ENCODE measurements at places on chromosomes 7 and 10. TPM values are rescaled to one million over a fixed set of nuclear protein-coding genes. Genes with fewer than 3 reads are reported as not detected.
A peak's percentile ranks its signal among the peaks of the same experiment; 100 is the strongest.

The NUDCD3 gene
- 35.4 TPM for total RNA-seq

- H3K4me3 ChIP-seq = no peak overlapping the region
- peaks cover 7% of the 10 kb centered on the region for H3K4me1 ChIP-seq
- H3K27me3 ChIP-seq = no peaks in the 10 kb centered on the region
- no peak overlapping the region for H3K27ac ChIP-seq
- no peaks in the 10 kb centered on the region for H3K36me3 ChIP-seq
Observed at GRCh38 chr7:44633254-44634186, 27.1 kb downstream of the OGDH start.

DNA sequence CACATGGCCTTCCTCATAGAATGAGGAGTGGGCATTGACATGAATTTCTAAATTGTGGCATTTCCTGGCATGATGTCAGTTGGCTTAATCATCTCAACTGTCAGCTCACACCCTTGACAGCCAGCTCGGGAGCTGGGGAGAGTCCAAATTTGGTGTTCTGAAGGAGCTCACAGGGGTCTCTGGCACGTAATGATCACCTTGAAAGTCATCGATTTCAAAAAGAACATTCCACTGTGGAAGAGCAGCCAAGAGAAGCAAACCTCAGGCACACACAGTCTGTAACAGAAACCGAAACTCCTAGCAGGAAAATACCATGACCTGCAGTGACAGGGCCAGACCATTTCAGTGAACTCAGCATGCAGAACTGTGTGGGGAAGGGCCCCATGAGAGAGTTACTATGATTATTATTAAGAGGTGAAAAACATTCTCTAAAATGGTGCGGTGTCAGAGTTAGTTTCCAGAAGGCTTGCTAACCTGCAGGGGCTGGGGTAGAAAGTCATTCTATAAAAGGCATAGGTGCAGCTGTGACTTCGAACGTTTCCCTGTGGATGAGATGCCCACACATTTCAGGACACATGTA is 26.4 kb upstream of the KLF6 start:
- H3K4me3 ChIP-seq = no peak overlapping the region
- H3K4me1 ChIP-seq = no peaks in the 10 kb centered on the region

DNA sequence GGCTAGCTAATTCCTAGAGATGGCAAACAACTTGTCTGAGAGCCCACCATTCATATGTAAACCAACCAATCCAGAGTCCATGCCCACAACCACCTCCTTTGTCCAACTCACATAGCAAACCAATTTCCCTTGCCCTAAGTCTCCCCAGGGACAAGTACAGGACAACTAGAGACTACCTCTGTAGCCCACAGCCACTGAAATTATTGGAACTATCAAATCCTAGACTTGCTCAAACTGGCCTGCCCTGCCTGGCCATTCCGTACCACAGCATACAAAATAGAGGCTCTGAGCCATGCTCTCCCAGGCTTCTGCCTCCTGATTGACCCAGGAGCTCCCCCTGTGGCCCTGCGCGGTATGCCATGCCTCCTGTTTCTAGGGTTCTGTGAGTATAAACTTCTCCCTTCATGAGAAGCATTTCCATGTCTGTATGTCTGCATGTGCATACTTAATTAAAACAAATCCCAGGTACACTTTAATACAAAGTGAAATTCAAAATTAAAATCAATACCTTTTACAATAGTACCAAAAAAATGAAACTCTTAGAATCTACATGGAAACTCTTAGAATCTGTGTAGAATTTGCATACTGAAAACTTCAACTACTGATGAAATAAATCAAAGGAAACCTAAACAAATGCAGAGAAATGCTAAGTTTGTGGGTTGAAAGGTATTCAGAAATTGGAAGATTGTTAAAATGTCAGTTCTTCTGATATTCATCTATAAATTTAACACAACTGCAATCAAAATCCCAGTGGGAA is 4.0 kb upstream of the HECW1 start:
- peaks cover 6% of the 10 kb centered on the region for H3K4me1 ChIP-seq
- H3K27me3 ChIP-seq = peaks cover 28% of the 10 kb centered on the region
- peak; percentile 85 for DNase-seq

The PNLIP gene
- total RNA-seq = not detected

DNA sequence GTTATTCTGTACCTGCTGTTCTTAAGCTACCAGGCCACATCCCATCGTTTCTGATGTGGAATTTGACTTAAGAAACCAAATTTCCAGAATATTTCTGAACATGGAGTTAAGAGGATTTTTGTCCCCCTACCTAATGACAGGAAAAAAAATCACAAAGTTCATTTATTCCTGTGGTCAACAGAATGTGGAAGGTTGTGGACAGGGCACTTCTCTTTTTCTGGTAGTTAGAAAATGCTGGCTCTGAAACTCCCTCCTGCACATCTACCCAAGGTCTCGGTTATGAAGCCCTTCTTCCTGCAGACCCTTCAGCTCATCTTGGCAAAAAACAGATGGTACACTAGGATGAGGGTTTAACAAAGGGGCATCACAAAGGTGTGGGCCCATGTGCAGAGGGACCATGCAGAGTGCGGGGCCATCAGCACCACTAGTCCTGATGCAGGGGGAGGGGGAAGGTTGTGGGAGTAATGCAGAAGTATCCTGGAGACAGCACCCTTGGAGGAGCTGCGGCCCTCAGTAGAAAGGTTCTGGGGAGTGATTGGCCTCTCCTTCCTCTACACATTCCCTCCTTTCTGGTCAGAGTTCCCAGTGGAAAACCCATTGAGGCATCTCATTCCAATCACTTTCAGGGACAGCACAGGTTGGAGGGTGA is 9.8 kb downstream of the ALOX5 start:
- no peak overlapping the region for H3K27ac ChIP-seq
- no peaks in the 10 kb centered on the region for H3K27me3 ChIP-seq
- no peak for DNase-seq

The ARMC3 gene
- total RNA-seq = 0.46 TPM

DNA sequence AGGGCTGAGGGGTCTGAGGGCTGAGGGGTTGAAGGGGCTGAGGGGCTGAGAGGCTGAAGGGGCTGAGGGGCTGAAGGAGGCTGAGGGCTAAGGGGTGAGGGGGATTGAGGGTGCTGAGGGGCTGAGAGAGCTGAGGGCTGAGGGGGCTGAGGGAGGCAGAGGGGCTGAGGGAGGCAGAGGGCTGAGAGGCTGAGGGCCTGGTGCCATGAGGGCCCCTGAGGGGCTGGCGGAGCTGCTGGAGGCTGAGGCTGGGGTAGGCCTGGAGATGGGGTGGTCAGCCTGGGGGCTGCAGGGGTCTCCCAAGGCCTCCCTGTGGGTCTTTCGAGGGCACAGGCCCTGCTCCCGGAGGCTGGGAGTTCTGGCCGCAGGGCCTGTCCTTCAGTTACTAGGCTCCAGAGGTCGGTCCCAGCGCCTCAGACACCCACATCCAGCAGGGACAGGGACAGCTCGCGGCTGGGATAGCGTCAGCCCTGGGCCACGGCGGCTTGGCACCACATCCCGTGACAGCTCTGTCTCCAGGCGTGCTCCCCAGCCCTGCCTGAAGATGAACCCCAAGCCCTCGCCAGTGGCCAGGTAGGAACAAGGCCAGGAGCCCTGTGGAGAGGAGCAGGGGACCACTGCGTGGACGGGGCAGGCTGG is 16.9 kb downstream of the MYO1G start:
- H3K4me3 ChIP-seq = peak overlapping the region; percentile 36
- no peaks in the 10 kb centered on the region for H3K4me1 ChIP-seq
- H3K27me3 ChIP-seq = peaks cover 51% of the 10 kb centered on the region
- no peak for DNase-seq

DNA sequence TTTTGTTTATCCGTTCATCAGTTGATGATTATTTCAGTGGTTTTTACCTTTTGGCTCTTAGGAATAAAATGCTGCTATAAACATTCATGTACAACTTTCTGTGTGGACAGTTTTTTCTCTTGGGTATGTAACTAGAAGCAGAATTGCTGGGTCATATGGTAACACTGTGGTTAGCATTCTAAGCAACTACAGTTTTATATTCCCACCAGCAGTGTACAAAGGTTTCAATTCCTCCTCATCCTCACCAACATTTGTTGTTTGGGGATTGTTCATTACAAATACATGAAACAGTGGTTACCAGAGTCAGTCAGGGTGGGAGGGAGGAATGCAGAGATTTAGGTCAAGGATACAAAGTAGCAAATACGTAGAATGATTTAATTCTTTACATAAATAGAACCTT is 97.0 kb downstream of the NPSR1 start:
- no peaks in the 10 kb centered on the region for H3K36me3 ChIP-seq
- H3K27ac ChIP-seq = no peak overlapping the region
- DNase-seq = no peak
- H3K4me3 ChIP-seq = no peak overlapping the region

The OTUD1 gene
- 5.4 TPM for total RNA-seq

DNA sequence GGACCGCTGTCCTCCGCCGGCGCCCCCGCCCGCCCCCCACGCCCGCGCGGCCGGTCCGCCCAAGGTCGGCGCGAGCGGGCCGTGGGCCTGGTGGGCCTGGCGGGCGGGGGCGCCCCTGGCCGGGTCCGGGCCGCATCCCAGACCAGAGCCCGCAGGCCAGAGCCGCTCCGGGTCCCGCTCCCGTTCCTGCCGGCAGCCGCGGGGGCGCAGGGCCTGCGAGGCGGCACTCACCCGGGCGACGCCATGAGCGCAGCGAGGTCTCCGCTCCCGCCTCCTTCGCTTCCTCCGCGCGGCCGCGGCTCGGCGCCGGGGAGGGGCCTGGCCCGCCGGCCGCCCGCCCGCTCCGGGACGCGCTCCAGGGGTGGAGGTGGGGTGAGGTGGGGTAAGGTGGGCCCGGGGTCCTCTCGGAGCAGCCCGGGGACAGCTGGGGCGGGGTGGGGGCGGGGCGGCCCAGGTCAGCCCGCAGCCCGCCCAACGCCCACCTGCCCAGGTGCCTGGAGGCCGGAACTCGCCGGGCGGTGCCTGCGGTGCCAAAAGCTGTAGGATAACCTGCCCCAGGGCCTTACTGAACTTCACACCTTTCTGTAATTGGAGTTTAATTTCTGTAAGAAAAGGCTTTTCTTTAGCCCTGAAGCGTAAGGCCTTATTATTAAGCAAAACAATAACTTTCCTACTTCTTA is at the start of gene URGCP:
Gene URGCP, minus strand, starts transcription at position 266 of the 680 bp plus-strand sequence. Its CDS starts 21 bp downstream, at position 245.
- no peak within 1 kb of the TSS for H3K27ac ChIP-seq
- H3K27me3 ChIP-seq = peaks cover 29% of the 10 kb centered on the region
- H3K4me1 ChIP-seq = peaks cover 7% of the 10 kb centered on the region
- no peaks in the 10 kb centered on the region for H3K36me3 ChIP-seq
- DNase-seq = peak; percentile 79
- H3K4me3 ChIP-seq = peak within 1 kb of the TSS; percentile 76

- H3K4me3 ChIP-seq = no peak overlapping the region
- no peak overlapping the region for H3K27ac ChIP-seq
- H3K27me3 ChIP-seq = no peaks in the 10 kb centered on the region
- peaks cover 41% of the 10 kb centered on the region for H3K4me1 ChIP-seq
Observed at GRCh38 chr10:28561531-28561930, 28.6 kb downstream of the WAC start.

DNA sequence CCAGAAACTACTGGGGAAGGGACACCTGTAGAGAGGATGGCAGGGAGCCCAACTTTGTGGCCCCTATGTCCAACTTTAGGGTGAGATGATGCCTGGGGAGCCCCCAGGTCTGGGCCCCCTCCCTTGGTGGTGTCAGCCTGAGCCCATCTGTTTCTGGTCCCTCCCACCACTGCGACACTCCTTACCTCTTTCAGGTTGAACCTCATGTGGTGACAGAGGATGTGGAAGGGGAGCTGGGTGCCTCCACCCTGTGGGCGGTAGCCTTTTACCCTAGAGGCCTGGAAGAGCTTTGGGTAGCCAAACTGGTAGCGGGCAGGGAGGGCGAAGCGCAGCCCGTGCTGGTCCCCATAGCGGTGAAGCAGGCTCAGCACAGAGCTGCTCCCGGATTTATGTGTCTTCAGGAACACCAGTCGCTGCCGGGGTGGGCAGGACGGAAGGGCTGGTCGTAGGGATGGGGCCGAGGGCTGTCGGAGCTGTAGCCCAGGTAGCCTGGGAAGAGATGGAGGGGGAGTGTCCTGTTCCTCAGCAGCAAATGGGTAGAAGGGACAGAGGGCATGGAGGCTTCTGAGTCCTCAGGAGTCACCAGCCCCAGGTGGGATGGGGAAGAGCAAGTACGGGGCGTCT is 2.0 kb downstream of the GAL3ST4 start:
- H3K4me3 ChIP-seq = no peak overlapping the region
- no peak overlapping the region for H3K27ac ChIP-seq
- H3K4me1 ChIP-seq = peaks cover 30% of the 10 kb centered on the region
- no peak for DNase-seq
- no peaks in the 10 kb centered on the region for H3K36me3 ChIP-seq

DNA sequence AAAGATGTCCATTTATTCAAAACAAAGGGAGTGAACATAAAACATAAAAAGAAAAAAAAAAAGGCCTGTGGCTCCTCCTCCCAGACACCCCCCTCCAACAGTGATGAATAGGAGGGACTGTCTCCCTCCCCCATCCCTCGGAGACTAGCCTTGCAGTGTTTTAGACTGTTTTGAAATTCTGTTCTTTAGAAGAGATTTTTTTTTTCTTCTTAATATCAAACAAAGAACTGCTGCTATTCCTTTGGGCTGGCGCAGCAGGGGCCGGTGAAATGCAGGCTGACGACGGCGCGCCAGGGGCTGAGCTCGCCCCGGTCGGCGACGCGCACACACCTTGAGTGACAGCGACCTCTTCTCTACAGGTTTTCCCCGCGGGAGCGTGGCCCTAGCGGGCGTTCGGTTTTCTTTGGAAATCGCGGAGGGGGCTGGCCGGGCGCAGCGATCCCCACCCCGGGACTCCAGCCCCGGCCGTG is at the start of gene LANCL2:
Gene LANCL2, plus strand, starts transcription at position 133 of the 470 bp plus-strand sequence. CDS start 689 bp downstream, outside the sequence.
- no peaks in the 10 kb centered on the region for H3K27me3 ChIP-seq
- peak within 1 kb of the TSS; percentile 93 for H3K4me3 ChIP-seq
- H3K36me3 ChIP-seq = no peaks in the 10 kb centered on the region
- H3K4me1 ChIP-seq = peaks cover 6% of the 10 kb centered on the region
- H3K27ac ChIP-seq = peak within 1 kb of the TSS; percentile 99
- DNase-seq = peak; percentile 85

The ANKRD30A gene
- total RNA-seq = not detected

The TEX36 gene
- not detected for total RNA-seq

DNA sequence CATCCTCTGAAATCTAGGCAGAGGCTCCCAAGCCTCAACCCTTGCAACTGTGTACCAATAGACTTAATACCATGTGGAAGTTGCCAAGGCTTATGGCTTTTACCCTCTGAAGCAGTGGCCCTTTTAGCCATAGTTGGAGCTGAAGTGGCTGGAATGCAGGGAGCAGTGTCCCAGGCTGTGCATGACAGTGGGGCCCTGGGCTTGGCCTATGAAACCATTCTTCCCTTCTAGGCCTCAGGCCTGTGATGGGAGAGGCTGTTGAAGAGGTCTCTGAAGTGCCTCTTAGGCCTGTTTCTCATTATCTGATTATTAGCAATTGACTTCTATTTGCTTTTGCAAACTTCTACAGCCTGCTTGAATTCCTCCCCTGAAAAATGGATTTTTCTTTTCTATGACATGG is 612.7 kb upstream of the ZWINT start:
- no peak overlapping the region for H3K4me3 ChIP-seq
- no peak for DNase-seq
- no peaks in the 10 kb centered on the region for H3K36me3 ChIP-seq
- H3K27ac ChIP-seq = no peak overlapping the region

- no peak overlapping the region for H3K27ac ChIP-seq
- peaks cover 6% of the 10 kb centered on the region for H3K36me3 ChIP-seq
- H3K27me3 ChIP-seq = no peaks in the 10 kb centered on the region
- DNase-seq = no peak
Observed at GRCh38 chr7:27520815-27521790, 141.6 kb downstream of the HIBADH start.

All from neural progenitor cell (in vitro differentiated cells).